ENCODE measurements at places on chromosomes 16 and 17.

GRCh38 chr16:10172848-10173655, 9.2 kb downstream of the GRIN2A start:
- DNase-seq: no peak

DNA sequence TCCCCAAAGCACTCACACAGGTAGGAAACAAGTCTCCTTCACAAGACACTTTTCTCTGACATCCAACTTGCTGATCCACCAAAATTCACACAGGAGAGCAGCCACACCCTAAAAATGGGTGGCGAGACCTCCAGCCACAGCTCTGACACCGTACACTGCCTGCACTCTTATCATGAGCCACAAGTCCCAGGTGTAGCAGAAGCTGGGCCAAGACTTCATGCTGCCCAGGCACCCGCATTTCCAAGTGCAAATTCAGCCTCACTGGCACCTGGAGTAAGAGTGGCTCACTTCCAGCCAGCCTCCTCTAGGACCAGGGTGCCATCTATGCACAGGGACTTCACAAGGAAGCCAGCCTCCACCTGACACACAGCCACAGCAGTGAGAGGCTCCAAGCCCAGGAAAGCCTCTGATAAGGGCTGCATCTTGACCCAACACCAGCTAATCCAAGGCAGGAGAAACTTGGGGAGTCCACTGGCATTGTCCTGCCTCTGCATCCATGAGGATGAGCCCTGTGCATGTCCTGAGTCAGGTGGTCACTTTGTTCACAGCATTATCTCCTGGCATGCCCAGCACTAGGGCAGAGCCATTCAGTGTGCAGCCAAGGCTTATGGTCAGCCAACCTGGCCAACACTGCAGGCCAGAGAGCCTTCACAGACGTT, 2.6 kb upstream of the ZNF768 start:
- DNase-seq: no peak

DNA sequence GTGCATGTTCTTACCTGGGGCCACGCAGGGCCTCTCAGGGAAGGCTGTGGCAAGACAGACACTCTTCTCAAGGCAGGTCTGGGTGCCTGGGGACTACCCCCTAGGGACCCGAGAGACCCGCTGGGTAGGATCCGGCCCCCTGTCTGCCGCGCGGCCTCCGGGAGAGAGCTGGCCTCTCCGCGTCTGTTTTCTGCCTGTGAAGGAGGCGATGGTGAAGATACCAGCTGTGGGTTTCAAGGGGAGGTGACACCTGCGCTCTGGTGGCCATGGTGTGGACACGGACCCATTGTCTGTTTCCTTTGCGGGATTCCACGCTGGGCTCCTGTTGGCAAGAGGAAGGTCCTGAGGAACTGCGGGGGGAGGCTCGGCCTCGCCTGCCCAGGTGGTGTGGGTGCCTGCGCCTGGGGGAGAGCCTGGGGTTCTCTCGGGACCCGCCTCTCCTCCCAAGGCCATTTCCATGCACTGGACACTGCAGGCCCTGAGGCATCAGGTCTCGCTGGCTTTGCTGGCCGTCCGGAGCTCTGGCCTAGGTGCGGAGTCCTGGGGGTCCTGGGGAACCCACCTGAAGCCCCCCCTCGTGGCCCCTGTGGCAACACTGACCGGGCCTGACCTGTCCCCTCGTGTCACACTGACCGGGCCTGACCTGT, 12.2 kb upstream of the METRNL start:
- no peak for DNase-seq

DNA sequence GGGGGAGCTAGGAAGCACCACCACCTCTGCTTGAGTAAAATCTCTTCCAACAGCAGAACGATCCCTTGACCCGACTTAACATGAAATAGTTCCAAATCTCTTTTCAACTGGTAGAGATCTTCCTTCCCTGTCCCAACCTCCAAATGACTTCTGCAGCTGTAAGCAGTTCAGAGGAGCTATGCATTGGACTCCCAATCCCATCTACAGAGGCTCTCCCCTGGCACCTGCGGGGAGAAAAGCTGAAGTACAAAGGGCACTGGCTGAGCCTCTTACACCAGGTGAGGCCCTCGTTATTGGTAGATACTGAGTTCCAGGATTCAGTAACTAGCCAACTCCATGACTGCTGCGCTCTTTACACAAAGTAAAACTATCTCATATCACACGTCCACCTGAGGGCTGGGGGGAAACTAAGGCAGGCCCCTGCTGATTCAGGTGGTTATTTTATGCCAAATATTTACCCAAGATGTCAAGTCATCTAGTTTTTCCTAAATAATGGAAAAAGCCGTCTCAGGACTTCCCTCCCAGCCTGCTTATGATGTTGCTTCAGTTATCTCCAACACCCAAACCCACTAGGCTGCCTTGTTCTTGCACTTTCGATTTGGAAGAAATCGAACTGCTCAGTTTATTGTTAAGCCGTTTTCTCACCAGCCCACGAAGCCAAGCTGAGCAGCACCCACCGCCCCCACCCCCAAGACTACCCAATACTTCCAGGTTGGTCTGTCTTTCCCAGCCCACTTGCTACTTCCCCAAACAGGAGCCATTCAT, 3.2 kb downstream of the ACTG1 start:
- no peak for DNase-seq

DNA sequence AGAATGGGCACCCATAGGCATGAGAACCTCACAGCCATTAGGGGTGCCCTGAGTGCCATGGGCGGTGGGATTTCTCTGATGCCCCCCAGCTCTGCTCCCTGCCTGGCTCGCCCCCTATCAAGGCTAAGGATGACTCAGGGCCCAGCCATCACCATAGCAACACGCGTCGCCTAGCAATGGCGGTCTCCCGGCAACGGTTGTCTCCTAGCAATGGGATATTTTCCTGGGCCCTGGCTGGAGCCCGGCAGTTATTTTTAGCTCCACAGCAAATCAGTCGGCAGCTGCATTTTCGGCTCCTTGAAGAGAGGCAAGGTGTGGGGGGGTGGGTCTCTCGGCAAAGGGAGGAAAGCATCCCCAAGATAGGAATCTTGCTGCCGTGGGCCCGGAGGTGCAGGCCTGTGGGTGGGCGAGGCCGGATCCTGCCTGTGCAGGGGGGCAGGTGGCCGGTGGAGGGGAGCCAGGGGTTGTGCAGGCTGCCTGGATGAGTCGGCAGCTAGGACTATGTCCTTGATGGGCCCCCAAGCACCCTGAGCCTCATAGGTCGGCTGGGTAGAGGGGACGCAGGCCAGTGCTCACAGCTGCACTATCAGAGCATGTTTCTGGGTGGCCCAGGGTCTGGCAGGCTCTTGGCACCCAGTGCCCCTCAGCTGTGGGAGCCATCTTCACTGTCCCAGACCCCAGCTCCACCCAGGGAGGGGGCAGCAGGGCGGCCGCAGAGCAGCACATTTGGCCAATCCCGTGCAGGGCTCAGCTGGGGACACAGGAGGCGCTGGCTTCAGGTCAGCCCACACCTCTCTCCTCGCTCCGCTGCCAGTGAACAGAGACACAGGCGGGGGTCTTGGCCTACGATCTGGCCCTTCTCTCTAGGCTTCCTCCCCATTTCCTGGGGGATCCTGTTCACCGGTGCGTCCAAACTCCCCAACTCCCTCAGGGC, 4.2 kb upstream of the FBXL16 start:
- no peak for DNase-seq

- no peak for DNase-seq
Measured at GRCh38 chr17:310111-311010, 42.2 kb downstream of the RPH3AL start.

- DNase-seq: no peak
Measured at GRCh38 chr16:55515111-55515510, 6.2 kb downstream of the LPCAT2 start.

DNA sequence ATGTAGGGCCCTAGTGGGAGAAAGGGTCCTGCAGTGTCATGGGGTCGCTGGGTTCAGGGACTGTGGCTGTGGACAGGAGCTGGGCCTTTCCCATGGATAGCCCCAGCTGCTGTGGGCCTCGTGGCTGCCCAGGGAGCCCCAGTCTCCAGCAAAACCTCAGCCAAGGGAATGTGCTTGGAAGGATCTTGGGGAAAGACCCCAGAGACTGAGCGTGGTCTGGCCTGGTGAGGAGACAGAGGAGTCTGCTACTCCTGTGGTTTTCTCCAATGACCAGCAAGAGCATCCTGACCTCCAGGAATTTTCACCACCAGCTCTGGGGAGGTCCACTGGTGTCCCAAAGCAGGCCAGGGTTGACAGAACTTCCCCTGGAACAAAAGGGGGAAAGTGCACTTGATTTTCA, 42.3 kb downstream of the RNF112 start:
- no peak for DNase-seq

DNA sequence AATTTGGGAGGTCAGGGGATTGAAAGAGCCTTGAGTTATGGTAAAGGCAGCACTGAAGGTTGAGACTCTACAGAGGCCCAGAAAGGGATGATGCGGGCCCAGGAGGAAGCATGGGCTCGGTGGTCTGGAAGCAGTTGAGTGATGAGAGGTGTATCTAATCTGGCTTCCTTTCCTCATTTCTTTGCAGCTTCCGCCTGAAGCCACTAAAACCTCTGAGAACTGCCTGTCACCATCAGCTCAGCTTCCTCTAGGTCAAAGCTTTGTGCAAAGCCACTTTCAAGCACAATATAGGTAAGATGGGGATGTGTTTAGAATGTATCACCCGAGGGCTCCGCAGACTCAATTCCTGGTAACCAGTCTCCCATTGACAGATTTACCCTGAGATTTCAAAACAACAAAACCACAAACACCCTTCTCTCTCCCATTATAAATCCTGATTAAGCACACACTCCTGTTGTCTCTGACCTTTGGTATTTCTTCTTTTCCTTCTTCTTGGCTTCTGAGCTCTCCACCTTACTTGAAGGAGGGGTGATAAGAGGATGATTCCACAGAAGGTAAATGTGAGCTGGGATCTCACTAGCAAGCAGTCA, 21.2 kb downstream of the USP43 start:
- no peak for DNase-seq

- DNase-seq: no peak
Measured at GRCh38 chr17:58156839-58157803, 8.9 kb downstream of the OR4D1 start.

DNA sequence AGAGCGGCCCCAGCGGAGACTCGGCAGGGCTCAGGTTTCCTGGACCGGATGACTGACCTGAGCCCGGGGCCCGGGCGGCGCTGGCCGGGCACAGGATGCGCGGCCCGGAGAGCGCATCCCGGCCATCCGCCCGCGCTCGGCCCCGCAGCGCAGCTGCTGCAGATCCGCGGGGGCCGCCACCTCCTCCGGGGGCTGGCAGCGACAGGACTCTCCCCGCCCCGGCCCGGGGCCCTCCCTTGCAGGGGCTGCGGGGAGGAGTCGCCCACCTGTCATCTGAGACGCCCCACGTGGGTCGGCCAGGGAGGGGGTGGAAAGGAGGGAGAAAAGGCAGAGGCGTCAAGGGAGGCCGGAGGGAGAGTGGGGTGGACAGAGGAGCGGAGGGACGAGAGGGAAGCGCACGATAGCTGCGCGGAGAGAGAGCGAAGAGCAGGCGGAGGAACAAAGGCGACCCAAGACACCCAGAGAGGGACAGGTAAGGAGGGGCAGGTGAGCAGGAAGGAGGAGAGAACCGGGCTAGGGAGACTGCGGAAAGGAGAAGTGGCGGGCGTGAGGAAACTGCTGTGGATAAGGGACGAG, 471 bp upstream of the PRKAR1A start:
- peak; percentile 58 for DNase-seq

GRCh38 chr16:81237282-81237681, 1.2 kb upstream of the BCO1 start:
- peak; percentile 93 for DNase-seq

- DNase-seq: no peak
Measured at GRCh38 chr16:57797526-57798266, 4.6 kb downstream of the KIFC3 start.
